ENCODE measurements at places on chromosomes 3 and 15.

DNA sequence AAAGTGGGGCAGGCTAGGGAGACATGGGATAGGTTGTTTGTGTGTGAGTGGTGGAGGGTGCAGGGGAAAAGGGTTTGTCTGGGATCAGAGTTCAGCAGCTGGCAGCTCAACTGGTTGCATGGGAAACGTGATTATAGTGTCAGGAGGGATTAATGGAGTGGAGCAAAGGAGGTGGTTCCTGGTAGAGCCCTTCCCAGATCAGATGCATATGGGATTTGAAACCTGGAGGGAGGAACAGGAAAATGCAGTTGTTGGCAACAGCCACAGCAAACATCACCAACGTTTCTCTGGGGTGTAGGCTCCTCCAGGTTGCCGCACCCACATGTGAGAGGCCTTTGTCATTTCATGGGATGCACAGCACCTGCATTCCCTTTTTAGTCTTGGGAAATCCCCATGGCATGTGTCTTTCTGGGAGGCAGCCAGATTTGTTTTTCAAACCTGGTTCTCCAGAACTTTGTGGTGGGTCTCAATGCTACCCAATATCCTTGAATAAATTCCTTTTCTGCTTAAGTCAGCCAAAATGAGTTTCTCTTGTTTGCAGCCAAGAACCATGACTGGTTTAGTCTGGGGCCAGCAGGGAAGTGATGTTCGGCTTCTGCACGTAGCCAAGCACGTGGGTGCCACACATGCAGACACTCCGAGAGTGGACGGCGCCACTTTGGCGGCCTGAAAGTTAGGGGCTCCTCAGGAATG is 61.3 kb downstream of the BDH1 start:
- no peak for DNase-seq

GRCh38 chr3:4993276-4994143 is 14.3 kb downstream of the BHLHE40 start:
- no peak for DNase-seq

DNA sequence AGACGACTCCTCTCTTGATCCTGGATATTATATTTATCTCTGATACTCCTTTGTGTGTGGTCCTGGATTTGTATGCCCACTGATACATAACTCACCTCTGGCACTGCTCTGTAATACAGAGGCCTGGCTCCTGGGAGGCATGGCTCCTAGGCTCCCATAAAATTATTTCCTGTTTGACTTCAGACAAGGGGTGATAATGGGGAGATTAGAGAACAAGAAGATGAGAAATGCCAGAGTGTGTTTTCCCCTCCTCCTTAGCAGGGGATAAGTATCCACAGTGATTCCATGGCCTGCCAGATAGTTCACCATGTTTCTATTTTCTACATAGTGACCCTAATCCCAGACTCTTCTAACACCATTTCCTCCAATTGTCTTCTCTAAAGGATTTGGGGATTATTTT is 165.7 kb upstream of the PLSCR5 start:
- DNase-seq, result no peak

DNA sequence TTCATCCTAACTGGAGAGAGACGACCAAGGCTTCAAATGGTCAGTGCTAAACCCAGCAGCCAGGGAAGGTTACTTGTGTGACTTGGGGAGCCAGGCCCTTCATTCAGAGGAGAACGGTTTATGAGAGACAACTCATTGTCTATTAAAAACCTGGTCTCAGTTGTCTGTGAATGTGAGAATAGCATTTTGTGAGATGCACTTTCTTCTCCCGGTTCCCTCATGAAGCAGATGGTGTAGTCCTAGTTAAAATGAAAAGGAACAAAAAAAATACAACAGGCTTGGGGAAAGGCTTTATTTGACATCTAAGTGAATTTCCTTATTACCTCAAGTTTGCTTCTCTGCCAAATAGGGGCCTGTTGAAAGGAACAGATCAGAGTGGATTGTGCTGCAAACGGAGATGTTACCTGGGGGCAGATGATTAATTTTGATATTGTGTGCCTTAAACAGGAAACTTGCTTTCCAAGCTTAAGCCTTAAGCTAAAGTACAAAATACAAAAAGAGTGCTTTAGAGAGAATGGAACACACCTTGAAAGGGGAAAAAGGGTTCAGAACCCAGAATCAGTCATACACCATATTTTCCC is 202.7 kb upstream of the BHLHE40 start:
- no peak for DNase-seq

DNA sequence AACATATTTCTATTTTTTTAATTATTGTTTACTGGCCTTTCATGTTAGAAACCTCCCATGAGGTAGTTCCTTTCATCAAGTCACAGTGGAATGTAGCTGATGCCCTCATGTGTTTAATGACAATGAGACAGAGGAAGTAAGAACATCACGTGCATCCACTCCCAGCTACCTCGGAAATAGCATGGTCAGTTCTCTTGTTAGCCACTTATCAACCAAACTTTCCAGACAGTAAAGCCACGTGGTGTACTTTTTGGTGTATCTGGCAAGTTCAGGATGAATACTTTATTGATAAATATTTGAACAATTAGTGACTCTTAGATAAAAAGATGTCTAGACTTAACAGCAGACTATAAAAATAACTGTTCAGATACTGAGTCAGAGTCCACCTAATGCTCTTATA is 781.7 kb downstream of the MECOM start:
- DNase-seq, result no peak

- no peak for DNase-seq
Measured at GRCh38 chr15:77017091-77017660, 22.2 kb downstream of the PSTPIP1 start.

GRCh38 chr15:76274821-76275220 is 36.4 kb downstream of the ETFA start:
- no peak for DNase-seq

DNA sequence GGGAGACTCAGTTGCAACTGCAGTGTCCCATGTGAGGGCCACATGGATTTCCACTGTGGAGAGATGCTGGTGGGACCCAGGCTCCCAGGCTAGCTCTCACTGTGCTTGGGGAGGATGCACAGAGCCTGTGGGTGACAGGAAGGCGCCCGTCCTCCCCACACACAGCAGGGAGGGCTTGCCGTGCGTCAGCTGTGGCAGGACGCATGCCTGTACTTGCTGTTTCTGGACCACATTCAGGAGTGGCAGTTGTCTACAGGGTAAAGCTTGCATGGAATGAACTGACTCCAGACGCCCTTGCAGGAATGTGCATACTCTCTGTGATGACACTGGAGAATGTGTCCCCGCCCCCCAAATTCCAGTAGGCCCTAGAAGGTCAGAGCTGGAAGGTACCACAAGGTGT is 63.8 kb upstream of the SNRPA1 start:
- no peak for DNase-seq

DNA sequence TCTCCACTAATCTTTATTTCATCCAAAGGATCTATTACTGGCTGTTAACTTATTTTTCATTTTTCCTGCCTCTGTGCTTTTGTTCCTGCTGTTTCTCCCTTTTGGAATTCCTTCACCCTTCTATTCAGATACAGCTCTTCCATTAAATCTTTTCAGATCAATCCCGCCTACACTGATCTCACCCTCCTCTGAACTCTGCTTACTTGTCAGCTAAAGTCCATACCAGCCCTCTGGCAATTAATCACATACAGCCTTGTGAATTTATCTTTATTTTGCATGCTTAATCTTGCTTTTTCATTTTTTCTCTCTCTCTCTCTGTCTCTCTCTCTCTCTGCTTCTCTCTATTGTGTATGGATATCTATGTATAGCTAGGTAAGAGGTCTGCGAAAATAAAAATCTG is 100.8 kb upstream of the UMPS start:
- DNase-seq, result no peak

- no peak for DNase-seq
Measured at GRCh38 chr3:177521305-177521704, 324.0 kb upstream of the TBL1XR1 start.

GRCh38 chr15:95845862-95846515 is 484.5 kb upstream of the NR2F2 start:
- DNase-seq, result no peak

DNA sequence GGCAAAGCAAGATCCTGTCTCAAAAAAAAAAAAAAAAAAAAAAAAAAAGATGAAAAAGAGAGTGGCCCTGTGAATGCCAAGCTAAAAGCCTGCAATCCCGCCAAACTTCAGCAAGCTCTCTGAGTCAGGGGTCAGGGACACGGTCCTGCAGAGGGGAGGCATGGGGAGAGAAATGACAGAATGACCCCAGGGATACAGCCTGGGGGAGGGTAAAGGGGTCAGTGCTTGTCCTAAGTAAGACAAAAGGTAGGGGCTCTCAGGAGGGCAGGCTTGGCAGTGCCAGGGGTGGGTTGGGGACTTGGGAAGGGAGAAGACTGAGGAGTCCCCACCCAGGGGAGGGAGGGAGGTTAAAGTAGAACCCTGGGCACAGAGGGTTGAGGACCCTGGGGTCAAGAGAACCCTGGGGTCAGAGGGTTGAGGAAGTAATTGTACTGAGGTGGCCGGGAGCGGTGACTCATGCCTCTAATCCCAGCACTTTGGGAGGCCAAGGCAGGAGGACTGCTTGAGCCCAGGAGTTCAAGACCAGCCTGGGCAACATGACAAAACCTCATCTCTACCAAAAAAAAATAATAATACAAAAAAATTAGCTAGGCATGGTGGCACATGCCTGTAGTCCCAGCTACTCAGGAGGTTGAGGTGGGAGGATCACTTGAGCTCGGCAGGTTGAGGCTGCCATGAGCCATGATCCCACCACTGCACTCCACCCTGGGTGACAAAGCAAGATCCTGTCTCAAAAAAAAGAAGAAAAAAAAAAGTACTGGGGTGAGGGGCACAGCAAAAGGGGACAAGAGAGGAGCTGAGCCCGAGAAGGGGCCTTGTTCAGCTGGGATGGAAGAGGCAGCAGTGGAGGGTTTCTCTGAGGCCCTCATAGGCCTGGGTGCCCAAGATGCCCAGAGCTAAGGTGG is 5.2 kb upstream of the SEMA3B start:
- DNase-seq, result no peak

DNA sequence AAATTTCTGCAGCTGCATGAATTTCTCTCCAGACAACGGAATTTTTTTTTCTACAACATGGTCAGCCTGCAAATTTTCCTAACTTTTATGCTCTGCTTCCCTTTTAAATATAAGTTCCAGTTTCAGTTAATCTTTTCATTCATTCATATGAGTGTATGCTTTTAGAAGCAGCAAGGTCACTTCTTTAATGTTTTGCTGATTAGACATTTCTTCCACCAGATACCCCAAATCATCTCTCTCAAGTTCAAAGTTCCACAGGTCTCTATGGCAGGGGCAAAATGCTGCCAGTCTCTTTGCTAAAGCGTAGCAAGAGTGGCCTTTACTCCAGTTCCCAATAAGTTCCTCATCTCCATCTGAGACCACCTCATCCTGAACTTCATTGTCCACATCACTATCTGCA is 205.6 kb upstream of the GRM7 start:
- no peak for DNase-seq

DNA sequence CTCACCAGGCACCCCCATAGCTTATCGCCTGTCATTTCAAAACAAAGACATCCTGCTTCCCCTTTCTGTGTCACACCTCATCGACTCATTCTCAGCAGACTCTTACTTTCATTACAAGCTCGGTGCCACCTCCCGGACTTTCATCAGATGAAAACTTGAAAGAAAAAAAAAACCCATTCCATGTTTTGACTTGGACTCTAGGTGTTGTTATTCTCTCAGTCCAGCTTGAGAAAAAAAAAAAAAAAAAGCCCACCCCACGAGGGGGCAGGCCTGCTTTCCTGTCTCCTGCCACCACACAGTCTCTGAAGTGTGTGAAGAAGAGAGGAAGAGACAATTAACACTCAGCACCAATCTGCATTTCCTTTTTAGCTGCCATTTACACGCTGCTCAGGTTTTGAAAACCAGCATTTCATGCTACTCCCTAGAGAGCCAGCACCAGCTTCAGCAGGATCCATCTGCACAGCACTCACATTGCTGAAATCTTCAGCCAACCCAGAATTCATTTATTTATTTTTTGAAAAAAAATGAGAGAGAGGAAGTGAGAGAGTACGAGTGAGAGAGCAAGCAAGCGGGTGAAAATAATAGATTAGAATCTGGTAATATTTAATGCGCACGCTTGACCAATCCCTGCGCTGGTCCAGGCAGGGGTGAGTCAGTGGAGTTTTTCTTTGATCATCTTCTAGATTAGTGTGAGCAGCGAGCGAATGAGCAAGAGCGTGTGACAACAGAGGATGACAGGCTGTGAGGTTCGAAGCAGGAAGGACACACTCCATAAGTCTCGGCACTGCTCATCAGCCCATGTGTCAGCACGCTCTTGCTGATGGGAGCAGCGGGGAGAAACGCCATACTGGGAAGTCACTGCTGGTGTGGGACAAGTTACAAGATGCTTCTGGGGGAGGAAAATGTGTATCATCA is 23.5 kb downstream of the ZNF80 start:
- DNase-seq, result peak; percentile 46

GRCh38 chr3:197155046-197155445 is 125.4 kb upstream of the MELTF start:
- DNase-seq, result no peak

- DNase-seq, result no peak
Measured at GRCh38 chr3:3665546-3665945, 133.7 kb upstream of the LRRN1 start.

GRCh38 chr3:76673171-76673570 is 366.7 kb upstream of the ROBO2 start:
- DNase-seq, result no peak

DNA sequence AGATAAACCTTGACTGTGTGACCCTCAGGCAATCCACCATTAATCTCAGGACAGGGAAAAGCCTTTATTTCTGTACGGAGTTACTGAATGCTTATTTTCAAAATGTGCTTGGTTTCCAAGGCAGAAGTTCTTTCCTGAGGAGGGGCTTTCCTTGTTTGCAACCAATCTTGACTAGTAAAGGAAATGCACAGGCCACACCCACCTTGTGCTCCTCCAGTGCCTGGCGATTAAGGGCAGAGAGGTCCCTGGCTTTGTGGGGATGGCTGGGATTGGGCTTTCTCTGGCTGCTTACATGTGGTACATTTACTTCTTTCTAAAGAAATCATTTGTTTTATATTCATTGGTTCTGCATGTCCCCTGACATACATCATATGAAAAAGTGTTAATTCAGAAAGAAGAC is 47.8 kb downstream of the ZNF621 start:
- no peak for DNase-seq

GRCh38 chr3:33184863-33185262 is 33.7 kb downstream of the SUSD5 start:
- no peak for DNase-seq

- DNase-seq, result no peak
Measured at GRCh38 chr3:171775943-171776342, 34.3 kb downstream of the PLD1 start.

Data from stimulated activated CD4-positive, alpha-beta T cell treated with anti-CD3 and anti-CD28 coated beads, Interleukin-1b, Interleukin-23, amount 100 ng/mL, for 1 hour (primary cell).